ENCODE measurements at places on chromosomes 16 and 17. TPM values are rescaled to one million over a fixed set of nuclear protein-coding genes. Genes with fewer than 3 reads are reported as not detected.

Gene GNG13
- not detected for total RNA-seq

Gene HOXB6
- not detected for total RNA-seq

Gene FADS6
- total RNA-seq, result not detected

Gene ZPBP2
- total RNA-seq, result not detected

Gene TSR3
- 50.7 TPM for total RNA-seq

Gene ATP1B2
- not detected for total RNA-seq

Gene HBA1
- total RNA-seq, result not detected

Gene CACNA1H
- total RNA-seq, result 0.92 TPM

Gene MT1H
- 0.84 TPM for total RNA-seq

Gene GALR2
- total RNA-seq, result not detected
